Fibroblast of lung (primary cell): ENCODE measurements at places on chromosomes 16 and 17.
A peak's percentile ranks its signal among the peaks of the same experiment; 100 is the strongest.

GRCh38 chr16:49629851-49630250 lies 226.1 kb downstream of the ZNF423 start:
- no peak for DNase-seq

DNA sequence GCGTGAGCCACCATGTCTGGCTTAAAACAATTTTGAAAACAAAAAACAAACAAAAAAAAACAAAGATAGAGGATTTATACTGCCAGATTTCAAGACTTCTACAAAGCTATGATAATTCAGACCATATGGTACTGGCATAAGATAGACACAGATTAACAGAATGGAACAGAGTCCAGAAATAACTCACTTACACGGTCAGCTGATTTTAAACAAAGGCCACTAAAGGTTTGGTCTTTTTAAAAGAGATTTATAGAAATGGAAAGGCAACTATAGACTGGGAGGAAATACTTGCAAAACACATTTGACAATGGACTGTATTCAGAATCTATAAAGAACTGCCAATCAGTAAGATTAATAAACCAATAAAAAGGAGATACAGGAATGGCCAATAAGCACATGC lies 48.6 kb upstream of the MNT start:
- DNase-seq = no peak

- no peak for DNase-seq
These were observed 146.6 kb downstream of the SKAP1 start for GRCh38 chr17:48283411-48283810.

DNA sequence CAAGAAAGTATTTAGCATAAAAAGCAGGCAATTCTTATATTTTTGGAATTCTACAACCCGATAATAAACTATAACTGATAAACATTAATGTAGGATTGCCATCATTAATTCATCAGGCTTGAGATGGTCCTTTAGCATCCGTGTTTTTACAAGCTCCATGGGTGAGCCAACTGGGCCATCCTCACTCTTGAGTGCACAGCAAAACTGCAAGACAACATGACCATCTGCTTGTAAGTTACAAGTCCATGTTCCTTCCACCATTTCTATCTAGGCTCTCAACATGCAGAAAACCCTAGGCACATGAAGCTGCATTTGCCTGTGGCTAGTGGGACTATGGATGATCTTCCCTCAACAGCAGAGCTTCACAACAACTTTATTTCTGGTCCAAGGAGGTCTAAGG lies 40.1 kb downstream of the ADAMTS18 start:
- DNase-seq = no peak

DNA sequence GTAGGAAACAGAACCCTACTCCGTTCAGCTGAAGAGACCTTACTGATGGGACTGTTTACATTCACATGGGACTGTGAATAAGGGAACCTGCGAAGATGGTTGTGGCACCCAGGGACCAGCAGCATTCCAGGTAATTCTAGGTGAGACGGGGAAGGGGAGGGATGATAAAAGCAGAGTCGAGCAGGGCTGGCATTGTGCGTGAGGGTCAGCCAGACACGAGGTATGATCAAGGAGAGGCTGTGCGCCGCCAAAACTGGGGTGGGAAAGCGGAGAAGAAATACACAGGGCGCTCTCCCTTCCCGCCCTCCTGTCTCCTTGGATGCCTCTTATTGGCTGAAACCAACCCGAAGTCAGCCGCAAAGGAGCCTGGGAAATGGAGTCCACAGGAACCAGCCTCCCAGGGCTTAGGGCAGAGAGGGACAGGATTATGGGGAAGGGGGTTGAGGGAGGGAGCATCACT lies 38.4 kb upstream of the CSNK2A2 start:
- DNase-seq = peak; percentile 56

- DNase-seq = no peak
These were observed 19.8 kb upstream of the ZFP90 start for GRCh38 chr16:68519225-68519745.

GRCh38 chr16:47519996-47520679 lies 59.0 kb downstream of the PHKB start:
- DNase-seq = no peak

- no peak for DNase-seq
These were observed 30.1 kb upstream of the ABCC1 start for GRCh38 chr16:15919331-15919730.

DNA sequence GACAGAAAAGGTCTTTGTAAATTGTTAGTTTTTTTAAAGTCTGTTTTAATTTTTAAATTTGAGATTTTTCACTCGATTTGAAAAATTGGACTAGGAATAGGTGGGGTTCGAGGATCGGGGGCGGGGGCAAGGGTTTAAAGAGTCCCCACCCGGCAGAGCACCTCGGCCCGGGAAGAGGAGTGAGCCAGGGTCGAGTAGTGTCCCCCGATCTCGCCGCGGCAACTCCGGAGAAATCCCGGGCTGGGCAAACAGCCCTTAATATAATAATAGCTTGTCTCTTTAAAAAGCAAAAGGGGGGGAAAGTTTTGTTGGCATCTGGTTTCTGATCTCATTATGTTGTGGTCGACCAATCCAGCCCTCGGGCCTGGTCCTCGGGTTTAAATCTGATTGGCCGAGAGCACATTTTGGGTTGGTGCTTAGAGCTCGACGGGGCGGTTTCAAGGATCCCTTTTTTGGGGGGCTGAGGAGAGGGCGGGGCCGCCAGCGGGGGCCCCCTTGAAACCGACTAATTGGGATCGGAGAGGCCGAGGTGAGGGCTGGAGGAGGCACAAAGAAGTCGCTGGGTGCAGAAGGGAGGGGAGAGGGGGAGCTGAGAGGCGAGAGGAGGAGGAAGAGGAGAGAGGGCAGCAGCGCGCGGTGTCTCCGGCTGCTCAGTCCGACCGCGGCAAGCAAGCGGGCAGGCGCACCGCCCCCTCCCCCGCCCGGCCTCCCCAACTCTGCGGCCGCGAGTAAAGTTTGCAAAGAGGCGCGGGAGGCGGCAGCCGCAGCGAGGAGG lies at the start of gene FZD2:
TSS of gene FZD2 (plus strand) at position 653 of the 775 bp plus-strand sequence. CDS start 205 bp downstream, outside the sequence.
- DNase-seq = peak; percentile 99

DNA sequence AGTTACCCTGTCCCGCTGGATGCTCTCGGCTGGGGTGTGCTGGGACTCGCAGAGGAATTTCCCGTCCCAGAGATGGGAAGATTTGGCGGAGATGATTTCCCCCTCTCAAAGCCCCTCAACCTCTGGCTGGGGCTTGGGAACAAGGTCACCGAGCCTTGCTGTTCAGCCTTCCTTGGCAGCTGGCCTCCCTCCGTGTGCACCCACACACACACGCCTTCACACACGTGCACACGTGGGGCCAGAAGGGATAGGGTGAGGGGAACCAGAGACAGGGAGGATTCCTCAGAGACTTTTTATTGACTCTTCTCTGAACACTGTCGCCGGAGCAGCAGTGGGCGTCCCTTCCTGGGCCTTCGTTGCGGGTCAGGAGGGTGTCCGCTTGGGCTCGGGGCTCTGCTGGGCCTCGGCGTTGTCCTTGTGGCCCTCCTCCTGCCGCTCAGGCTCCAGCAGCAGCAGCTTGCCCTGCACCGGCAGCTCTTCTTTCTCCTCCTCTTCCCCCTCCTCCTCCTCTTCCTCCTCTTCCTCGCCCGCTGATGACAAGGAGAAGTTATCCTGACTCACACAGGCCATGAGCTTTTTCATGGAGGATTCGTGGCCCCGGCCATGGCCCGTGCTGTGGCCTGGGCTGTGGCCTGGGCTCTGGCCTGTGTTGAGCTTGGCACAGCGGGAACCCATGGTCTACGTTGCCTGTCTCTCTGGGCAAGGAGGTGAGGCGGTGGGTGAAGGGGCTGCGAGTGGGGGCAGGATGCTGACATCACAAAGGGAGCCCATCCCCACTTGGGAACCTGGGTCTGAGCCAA lies at the start of gene PRM3:
TSS of gene PRM3 (minus strand) at position 709 of the 800 bp plus-strand sequence. CDS start at position 675, 34 bp downstream.
- DNase-seq = no peak

GRCh38 chr17:14514973-14515372 lies 214.1 kb downstream of the HS3ST3B1 start:
- DNase-seq = peak; percentile 19

DNA sequence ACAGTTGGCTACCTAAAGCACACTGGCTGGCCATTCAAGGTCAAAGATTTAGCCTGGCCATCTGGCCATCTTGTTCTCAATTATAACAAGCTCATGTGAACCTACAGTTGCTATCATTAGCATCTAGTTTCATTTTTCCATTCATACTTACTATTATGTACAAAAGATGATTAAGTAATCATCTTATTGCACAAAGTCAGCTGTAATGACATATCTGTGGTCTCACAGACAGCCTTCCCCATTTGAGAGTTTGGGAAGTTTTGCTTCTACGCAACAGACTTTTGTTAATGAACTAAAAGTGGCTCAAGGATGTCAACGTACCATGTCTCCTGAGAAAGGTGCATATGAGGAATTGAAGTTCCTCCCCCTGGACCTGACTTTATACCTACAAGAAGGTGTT lies 51.3 kb downstream of the HS3ST3B1 start:
- no peak for DNase-seq

DNA sequence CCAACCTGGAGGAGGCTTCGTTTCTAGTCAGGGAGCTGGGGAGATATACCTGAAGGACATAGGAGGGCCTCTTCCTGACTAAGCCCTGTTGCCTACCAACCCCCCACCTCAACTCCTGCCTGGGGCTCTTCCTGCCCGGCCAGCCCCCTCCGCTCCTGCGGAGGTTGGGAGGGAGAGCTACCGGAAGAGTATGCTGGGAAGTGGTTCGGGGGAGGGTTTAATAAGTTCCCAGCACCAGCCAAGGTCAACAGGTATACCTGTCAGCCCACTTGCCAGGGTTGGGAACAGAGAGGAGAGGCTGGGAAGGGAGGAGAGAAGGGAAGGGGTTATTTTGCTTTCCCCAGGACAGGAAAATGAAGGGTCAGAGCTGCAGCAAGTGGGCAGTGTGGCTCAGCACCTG lies 4.7 kb downstream of the PPP1R1B start:
- DNase-seq = no peak

GRCh38 chr16:31248344-31248743 lies 11.4 kb upstream of the ITGAM start:
- DNase-seq = no peak

- DNase-seq = no peak
These were observed 542.4 kb upstream of the SOX9 start for GRCh38 chr17:71578446-71578845.

DNA sequence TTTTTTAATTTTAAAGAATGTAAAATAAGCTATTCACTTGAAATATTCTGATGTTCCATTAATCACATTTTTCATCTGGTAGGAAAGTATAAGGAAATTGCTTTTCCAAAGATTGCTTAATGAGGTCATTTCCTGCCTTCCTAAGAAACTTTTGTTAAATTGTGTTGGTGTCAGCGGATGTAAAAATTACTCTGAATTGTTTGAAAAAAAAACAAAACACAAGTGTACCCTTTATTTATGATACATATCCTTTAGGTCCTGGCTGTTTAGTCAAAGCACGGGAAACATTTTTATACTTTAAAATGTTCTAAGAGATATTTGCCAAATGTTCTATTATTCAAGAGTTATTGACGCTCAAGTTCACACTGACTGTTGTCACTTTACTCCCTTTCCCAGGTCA lies 1357.4 kb upstream of the GOT2 start:
- DNase-seq = no peak

GRCh38 chr17:49851387-49852291 lies 3.8 kb upstream of the TAC4 start:
- DNase-seq = peak; percentile 65

DNA sequence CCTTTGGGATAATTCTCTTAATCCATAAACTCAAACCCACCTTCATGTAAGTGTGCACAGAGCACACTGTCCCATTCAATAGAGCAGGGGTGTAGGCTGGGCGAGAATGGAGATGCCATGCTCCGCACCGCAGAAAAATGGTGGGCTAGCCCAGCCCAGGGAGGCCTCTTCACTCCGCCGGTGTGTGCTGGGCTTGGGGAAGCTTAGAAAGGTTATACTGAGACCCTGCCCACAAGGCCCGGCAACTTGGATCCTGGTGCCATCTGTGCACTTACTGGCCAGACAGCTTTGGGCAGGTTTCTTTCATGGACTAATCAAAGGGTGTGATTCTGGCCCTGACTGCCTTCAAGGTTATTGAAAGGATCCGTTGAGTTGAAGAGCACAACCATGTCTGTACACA lies 3.7 kb upstream of the STAT5A start:
- DNase-seq = no peak

GRCh38 chr17:7133424-7133823 lies 18.8 kb upstream of the ASGR2 start:
- DNase-seq = no peak

DNA sequence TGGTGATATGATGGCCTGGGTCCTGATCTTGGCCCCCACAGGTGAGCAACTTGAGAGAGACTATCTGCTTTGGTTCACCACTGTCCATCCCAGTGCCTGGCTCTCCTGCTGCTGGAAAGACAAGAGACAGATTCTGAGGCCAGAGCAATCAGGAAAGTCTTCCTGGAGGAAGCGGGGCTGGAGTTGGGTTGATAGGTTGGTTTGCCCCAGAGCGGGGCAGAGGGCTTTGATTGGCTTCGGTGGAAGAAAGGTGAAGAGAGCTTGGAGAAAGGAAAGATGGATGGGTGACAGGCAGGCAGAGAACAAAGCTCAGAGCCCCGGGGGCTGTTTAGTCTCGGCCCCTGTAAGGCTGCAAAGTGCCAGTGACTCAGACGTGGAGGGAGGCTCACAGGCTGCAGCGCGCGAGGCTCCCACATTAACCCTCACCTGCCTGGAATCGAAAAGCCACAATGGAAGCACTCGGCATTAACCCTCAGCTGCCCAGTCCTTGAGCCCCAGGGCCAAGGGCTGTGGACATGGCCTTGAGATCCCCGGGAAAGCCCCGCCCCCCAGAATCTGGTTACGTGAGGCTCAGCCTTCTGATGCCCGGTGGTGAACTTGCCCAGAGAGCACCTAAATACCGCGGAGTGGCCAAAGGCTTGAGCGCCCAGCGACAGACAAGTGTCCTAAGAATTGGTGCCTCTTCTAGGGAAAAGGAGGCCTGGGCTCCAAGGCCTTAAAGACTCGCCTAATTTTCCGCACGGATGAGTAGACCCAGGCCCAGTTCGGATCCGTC lies 996 bp upstream of the CPNE2 start:
- peak; percentile 57 for DNase-seq

DNA sequence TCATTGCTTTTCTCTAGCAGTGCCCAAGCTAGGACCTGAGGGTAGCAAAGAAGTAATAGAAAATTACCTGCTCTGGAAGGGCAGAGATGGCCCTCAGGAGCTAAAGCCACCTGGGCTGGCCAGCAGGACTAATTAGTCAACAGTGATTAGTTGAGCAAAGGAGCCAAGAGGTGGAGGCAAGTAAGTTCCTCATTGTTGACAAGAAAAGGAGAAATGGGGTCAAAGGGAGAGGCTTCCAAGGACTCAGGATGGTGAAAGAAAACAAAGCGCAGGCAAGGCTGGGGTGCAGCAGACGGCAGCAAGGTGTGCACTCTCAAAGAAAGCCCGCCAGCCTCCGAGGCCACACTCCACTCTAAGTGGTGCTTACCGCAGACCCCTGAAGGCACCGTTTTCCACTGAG lies 44.6 kb downstream of the CMTM4 start:
- DNase-seq = no peak

GRCh38 chr17:66340720-66341119 lies 38.3 kb downstream of the PRKCA start:
- no peak for DNase-seq

- no peak for DNase-seq
These were observed 211.1 kb downstream of the IRX3 start for GRCh38 chr16:54075446-54075845.

GRCh38 chr16:2992383-2993081 lies 12.3 kb upstream of the PKMYT1 start:
- no peak for DNase-seq
